Stimulated activated naive B cell treated with anti-CD40 and anti-IgM and Interleukin-4, amounts not matched to agents 10 μg/mL and 1 μg/mL and 100 μg/mL, for 72 hours (primary cell): ENCODE measurements at places on chromosomes 2 and 18.

DNA sequence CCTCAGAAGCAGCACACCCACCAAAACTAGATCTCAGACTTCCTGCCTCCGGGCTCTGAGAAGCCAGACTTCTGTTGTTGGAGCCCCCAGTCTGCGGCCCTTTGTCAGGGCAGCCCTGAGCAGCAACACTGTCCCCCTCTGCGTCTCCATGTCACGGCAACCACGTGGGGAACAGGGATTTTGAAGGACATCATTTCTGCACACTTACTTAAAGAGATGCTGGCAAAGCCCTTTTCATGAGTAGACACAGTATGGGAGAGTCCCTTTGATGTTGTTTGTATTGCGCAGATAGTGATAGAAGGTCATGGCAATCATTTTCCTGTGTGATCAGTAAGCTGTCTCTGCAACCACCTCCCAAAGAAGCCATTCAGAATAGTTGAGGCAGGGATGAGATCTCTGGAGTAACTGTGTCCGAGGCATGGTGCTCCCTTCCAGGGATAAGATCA lies 69.1 kb upstream of the ID2 start:
- no peaks in the 10 kb centered on the region for H3K4me1 ChIP-seq
- DNase-seq: no peak
- peaks cover 28% of the 10 kb centered on the region for H3K27me3 ChIP-seq

DNA sequence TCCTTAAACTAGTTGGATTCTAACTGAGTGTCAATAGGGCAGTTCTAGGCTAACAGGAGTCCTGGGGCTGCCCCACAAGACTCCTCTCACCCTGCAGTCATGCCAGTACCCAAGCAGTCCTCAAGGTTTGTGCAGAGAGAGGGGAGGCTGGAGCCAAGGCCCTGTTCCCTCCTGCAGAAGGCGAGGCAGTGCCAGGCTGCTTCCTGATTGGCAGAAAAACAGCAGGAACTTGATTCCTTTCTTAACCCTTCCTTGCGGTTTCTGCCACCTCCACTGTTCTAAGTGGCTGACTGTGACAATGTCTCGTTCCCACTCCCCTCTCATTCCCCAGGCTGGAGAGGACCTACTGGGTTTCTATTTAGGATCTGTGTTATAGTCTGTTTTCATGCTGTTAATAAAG lies 75.3 kb downstream of the LPIN1 start:
- H3K27me3 ChIP-seq: no peaks in the 10 kb centered on the region
- H3K4me1 ChIP-seq: no peaks in the 10 kb centered on the region
- no peak overlapping the region for H3K27ac ChIP-seq
- H3K4me3 ChIP-seq: no peak overlapping the region
- H3K36me3 ChIP-seq: peaks cover 64% of the 10 kb centered on the region

GRCh38 chr2:20224716-20225293 lies at the start of gene SDC1:
SDC1 (minus strand) TSS chr2:20225130; CDS start chr2:20224867, 263 bp downstream.
- no peak within 1 kb of the TSS for H3K27ac ChIP-seq
- no peak for DNase-seq
- H3K36me3 ChIP-seq: no peaks in the 10 kb centered on the region
- H3K4me3 ChIP-seq: peak within 1 kb of the TSS; percentile 77
- peaks cover 8% of the 10 kb centered on the region for H3K4me1 ChIP-seq

- no peak for DNase-seq
- H3K27ac ChIP-seq: no peak overlapping the region
- no peak overlapping the region for H3K4me3 ChIP-seq
- H3K36me3 ChIP-seq: no peaks in the 10 kb centered on the region
- H3K4me1 ChIP-seq: no peaks in the 10 kb centered on the region
Measured at GRCh38 chr2:32314886-32315285, 37.2 kb downstream of the YIPF4 start.

DNA sequence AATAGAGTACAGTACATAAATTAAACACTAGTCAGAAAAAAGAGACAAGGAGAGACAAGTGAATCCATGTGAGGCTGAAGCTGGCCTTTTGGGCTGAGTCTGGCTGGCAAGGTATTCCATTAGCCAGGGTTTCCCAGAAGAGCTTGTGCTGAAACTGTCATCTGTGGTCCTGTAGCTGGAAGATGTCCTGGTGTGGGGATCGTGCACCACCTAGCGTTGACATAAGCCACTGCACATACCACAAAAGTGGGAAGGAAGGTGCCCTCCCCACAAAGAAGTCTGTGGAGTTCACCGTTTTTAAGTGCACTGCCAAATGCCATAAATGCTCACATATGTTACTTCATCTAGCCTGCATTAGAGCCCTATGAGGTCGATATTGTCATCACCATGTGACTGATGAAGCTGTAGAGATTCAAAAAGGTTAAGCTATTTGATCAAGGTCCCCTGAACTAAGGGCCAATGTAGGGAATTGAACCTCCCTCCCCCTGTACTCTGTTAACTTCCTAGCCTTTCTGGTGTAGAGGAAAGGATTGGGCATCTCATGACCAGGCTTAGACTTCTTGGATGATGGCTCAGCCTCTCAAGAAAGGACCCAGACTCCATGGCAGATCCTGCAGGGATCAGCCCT lies 31.9 kb upstream of the GALNT14 start:
- H3K27ac ChIP-seq: no peak overlapping the region
- peak; percentile 47 for DNase-seq
- no peaks in the 10 kb centered on the region for H3K27me3 ChIP-seq
- no peak overlapping the region for H3K4me3 ChIP-seq

- H3K27me3 ChIP-seq: peaks cover 5% of the 10 kb centered on the region
- DNase-seq: no peak
- H3K4me1 ChIP-seq: peaks cover 11% of the 10 kb centered on the region
- no peaks in the 10 kb centered on the region for H3K36me3 ChIP-seq
- H3K27ac ChIP-seq: no peak overlapping the region
- no peak overlapping the region for H3K4me3 ChIP-seq
Measured at GRCh38 chr2:12335131-12335530, 381.6 kb upstream of the TRIB2 start.

DNA sequence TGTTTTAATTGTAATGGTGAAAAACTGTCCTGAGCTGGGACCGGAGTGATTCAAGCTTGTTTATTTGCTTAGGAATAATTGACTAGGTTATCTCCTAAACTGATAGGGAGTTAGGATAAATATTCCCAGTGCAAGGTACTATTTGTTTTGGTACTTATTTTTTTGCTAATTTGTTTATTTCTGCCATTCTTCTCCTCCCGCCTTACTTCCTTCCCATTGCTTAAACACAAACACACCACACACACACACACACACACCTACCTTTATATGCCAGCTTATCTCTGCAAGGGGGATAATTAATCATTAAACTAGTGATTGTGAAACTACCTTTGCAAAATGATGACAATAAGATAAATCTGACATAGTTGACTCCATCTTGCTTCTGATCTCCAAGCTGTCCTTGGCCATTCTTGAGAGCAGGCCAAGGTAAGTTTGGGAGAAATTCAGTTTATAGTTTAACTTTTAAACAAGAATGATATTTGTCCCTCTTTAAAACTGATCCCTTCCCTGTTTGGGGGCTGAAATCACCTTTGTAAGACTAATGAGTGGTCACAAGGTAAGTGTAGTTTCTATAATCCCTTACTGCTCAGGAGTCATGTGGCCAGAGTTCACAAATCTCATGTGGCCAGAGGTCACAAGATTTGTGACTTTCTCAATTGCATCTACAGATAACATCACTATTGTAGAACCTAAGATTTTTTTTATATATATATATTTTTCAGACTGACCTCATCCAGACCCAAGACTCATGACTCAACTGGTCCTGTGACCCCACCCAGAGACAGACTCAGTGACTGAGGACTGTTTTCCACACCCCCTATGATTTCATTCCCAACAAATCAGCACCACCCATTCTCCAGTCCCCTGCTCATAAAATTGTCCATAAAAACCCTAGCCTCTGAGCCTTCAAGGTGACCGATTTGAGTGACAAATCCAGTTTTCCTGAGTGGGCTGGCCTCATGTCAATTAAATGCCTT lies 83.1 kb upstream of the LRRTM4 start:
- no peaks in the 10 kb centered on the region for H3K27me3 ChIP-seq
- no peak overlapping the region for H3K4me3 ChIP-seq
- H3K4me1 ChIP-seq: no peaks in the 10 kb centered on the region

GRCh38 chr2:140804700-140805260 lies 1326.0 kb downstream of the LRP1B start:
- no peak overlapping the region for H3K4me3 ChIP-seq
- H3K36me3 ChIP-seq: no peaks in the 10 kb centered on the region
- DNase-seq: no peak
- H3K27me3 ChIP-seq: no peaks in the 10 kb centered on the region

GRCh38 chr2:16332681-16333557 lies 332.7 kb downstream of the CYRIA start:
- no peaks in the 10 kb centered on the region for H3K36me3 ChIP-seq
- no peak overlapping the region for H3K27ac ChIP-seq
- H3K27me3 ChIP-seq: no peaks in the 10 kb centered on the region
- H3K4me1 ChIP-seq: no peaks in the 10 kb centered on the region
- DNase-seq: no peak

- no peaks in the 10 kb centered on the region for H3K27me3 ChIP-seq
- H3K27ac ChIP-seq: no peak overlapping the region
- peaks cover 5% of the 10 kb centered on the region for H3K4me1 ChIP-seq
- no peak for DNase-seq
Measured at GRCh38 chr2:239163688-239164334, 237.0 kb downstream of the HDAC4 start.

GRCh38 chr2:162521871-162522650 lies 178.1 kb downstream of the GCA start:
- H3K4me3 ChIP-seq: no peak overlapping the region
- no peaks in the 10 kb centered on the region for H3K4me1 ChIP-seq
- DNase-seq: no peak
- no peaks in the 10 kb centered on the region for H3K36me3 ChIP-seq
- no peaks in the 10 kb centered on the region for H3K27me3 ChIP-seq

- peaks cover 29% of the 10 kb centered on the region for H3K27me3 ChIP-seq
- H3K4me3 ChIP-seq: no peak overlapping the region
- DNase-seq: no peak
- no peak overlapping the region for H3K27ac ChIP-seq
- peaks cover 8% of the 10 kb centered on the region for H3K36me3 ChIP-seq
Measured at GRCh38 chr2:241000831-241001321, 2.5 kb downstream of the SNED1 start.

DNA sequence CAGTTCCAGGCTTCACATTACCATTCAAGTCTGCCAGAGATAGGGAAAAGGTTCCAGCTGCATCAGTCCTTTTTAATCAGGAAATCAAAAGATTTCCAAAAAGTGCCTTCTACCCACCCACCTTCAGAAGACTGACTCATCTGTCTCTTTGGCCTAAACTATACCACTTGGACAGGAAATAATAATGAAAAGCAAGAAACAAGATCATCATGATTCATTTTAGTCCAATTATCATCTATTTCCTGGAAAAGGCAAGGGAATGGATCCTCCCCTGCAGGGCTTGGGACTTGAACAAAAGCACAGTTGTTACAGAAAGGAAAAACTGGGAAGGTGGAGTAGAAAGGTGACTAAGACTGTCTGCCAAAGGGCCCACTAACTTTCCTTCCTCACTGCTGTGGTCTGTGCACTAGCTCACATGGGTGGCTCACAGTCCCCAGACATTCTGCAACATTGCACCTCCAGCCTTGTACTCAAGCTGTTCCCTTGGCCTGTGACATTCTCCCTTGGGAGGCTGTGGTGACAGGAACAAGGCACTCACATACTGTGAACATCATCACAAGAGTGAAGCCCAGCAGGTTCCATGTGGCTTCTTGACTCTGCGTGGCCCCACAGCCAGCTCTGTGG lies 75.3 kb downstream of the VSNL1 start:
- no peaks in the 10 kb centered on the region for H3K4me1 ChIP-seq
- H3K4me3 ChIP-seq: no peak overlapping the region
- peak; percentile 1 for DNase-seq
- H3K36me3 ChIP-seq: no peaks in the 10 kb centered on the region

DNA sequence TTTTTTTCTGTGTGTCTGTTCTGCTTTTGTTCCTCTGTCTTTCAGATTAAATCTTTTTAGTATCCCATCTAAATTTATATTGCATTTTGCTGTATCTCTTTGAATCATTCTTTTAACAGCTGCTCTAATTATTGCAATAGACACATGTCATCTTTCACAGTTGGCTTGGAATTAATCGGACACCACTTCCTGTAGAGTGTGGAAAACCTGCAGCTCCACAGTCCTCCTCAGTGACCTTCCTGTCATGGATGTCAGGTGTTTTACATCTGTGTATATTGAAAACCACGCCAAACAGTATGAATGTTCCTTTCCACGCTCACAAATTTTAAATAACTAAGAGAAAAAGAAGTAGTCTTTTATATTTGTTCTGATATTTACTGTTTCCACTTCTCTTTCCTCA lies 135.3 kb downstream of the PXDN start:
- no peak overlapping the region for H3K4me3 ChIP-seq
- no peak for DNase-seq
- no peaks in the 10 kb centered on the region for H3K27me3 ChIP-seq
- H3K27ac ChIP-seq: no peak overlapping the region
- peaks cover 53% of the 10 kb centered on the region for H3K4me1 ChIP-seq

GRCh38 chr2:3169106-3169870 lies 208.3 kb downstream of the EIPR1 start:
- H3K36me3 ChIP-seq: peaks cover 51% of the 10 kb centered on the region
- no peaks in the 10 kb centered on the region for H3K27me3 ChIP-seq
- no peak overlapping the region for H3K4me3 ChIP-seq
- DNase-seq: no peak

GRCh38 chr2:240350696-240351087 lies 84.8 kb upstream of the GPC1 start:
- H3K4me1 ChIP-seq: no peaks in the 10 kb centered on the region
- H3K36me3 ChIP-seq: no peaks in the 10 kb centered on the region
- no peak overlapping the region for H3K27ac ChIP-seq
- peaks cover 20% of the 10 kb centered on the region for H3K27me3 ChIP-seq
- DNase-seq: no peak
- H3K4me3 ChIP-seq: no peak overlapping the region

- H3K4me1 ChIP-seq: no peaks in the 10 kb centered on the region
- H3K36me3 ChIP-seq: no peaks in the 10 kb centered on the region
- H3K27me3 ChIP-seq: no peaks in the 10 kb centered on the region
- H3K27ac ChIP-seq: no peak overlapping the region
- no peak overlapping the region for H3K4me3 ChIP-seq
- no peak for DNase-seq
Measured at GRCh38 chr2:188664951-188665595, 309.1 kb upstream of the COL3A1 start.

GRCh38 chr2:60468382-60469085 lies 84.9 kb downstream of the BCL11A start:
- DNase-seq: no peak
- peaks cover 66% of the 10 kb centered on the region for H3K36me3 ChIP-seq
- no peaks in the 10 kb centered on the region for H3K27me3 ChIP-seq
- peak overlapping the region; percentile 17 for H3K4me3 ChIP-seq
- peak overlapping the region; percentile 73 for H3K27ac ChIP-seq

DNA sequence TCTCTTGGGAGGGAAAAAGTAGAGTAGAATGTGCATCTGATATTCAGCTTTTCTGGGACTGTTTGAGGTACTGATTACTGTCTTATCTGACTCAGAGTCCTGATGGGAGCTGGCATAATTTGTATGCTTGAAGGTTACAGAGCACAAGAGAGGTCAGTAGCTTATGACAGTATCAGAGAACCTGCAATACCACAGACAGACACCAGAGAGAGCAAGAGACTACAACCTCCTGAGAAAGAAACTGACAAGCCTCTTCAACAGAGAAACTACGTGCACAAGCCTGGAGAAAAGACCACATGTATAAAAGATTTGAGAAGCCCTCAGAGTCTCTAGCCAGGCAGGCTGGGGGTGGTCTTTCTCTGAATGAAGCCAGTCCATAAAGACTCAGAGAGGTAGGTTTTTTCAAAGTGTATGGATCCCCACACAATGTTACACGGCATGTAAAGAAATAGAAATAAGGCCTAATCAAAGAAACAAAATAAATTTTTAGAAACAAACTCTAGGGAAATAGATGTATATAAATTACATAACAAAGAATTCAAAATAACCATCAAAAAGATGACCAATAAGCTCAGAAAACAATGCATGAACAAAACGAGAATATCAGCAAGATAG lies 568.3 kb downstream of the LRRTM4 start:
- DNase-seq: peak; percentile 1
- no peak overlapping the region for H3K27ac ChIP-seq
- no peaks in the 10 kb centered on the region for H3K27me3 ChIP-seq
- H3K4me1 ChIP-seq: no peaks in the 10 kb centered on the region
- H3K36me3 ChIP-seq: no peaks in the 10 kb centered on the region
